ENCODE measurements at places on chromosomes 4 and X.

DNA sequence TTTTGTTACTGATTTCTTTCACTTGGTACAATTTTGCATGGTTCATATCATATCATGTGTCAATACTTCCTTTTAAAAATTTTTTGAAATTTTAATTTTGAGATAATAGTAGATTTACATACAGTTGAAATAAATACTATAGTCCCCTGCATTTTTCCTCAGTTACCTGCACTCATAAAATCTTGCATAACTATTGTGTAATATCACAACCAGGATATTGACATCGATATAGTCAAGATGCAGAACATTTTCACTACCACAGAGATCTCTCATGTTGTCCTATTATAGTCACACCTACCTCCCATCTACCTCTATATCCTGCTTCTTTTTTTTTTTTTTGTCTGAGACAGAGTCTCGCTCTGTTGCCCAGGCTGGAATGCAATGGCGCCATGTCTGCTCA is 36.7 kb upstream of the MSN start:
- H3K36me3 ChIP-seq, result no peaks in the 10 kb centered on the region
- no peak overlapping the region for H3K27ac ChIP-seq
- no peaks in the 10 kb centered on the region for H3K4me1 ChIP-seq
- H3K27me3 ChIP-seq, result no peaks in the 10 kb centered on the region
- DNase-seq, result no peak

GRCh38 chr4:44493924-44494323 is 45.3 kb upstream of the KCTD8 start:
- peak; percentile 20 for DNase-seq
- H3K4me1 ChIP-seq, result no peaks in the 10 kb centered on the region
- H3K4me3 ChIP-seq, result no peak overlapping the region
- no peak overlapping the region for H3K27ac ChIP-seq
- H3K36me3 ChIP-seq, result no peaks in the 10 kb centered on the region

- no peaks in the 10 kb centered on the region for H3K36me3 ChIP-seq
- no peak overlapping the region for H3K27ac ChIP-seq
- peaks cover 8% of the 10 kb centered on the region for H3K4me1 ChIP-seq
- no peak for DNase-seq
These were observed 133.1 kb downstream of the JADE1 start for GRCh38 chr4:128942607-128943006.

DNA sequence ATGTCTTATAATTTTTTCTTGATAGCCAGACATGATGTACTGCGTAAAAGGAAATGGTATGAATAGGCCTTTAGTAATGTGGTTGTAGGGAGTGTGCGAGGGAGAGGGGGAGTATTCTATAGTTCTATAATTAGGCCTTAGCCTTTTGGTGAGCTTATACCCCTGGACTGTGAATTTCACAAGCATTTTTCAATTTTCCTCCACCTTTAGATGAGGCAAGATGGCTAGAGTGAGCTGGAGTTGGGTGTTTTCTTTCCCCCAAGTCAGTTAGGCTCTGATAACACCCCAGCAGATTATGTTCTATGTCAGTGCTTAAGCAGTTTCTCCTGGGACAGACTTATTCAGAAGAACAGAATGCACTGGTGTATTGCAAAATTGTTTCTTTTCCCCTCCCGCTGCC is 210.2 kb upstream of the NPY2R start:
- H3K27me3 ChIP-seq, result no peaks in the 10 kb centered on the region
- H3K36me3 ChIP-seq, result no peaks in the 10 kb centered on the region
- H3K4me1 ChIP-seq, result peaks cover 22% of the 10 kb centered on the region
- no peak overlapping the region for H3K4me3 ChIP-seq
- no peak overlapping the region for H3K27ac ChIP-seq

- H3K27ac ChIP-seq, result no peak overlapping the region
- H3K4me3 ChIP-seq, result no peak overlapping the region
- peak; percentile 5 for DNase-seq
- no peaks in the 10 kb centered on the region for H3K36me3 ChIP-seq
These were observed 109.1 kb upstream of the SLC4A4 start for GRCh38 chr4:71229477-71230270.

DNA sequence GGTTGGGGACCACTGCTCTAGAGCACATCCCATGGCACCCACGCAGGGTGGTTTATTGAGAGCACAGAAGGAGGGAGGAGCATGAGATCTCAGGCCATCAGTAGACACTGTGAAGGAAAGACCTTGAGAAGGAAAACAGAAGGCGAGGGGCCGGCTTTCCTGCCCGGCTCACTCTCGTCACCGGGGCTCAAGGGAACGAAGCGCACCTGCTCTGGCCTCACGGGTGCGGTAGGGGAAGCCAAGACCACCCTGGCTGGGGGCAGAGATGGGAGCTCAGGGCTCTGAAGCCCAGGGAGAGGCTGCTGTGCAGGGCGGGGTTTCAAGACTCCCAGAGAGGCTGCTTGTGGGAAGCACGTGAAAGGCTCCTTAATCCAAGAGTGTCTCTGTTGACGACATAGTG is 105.9 kb downstream of the TNIP2 start:
- H3K27me3 ChIP-seq, result no peaks in the 10 kb centered on the region
- H3K36me3 ChIP-seq, result peaks cover 61% of the 10 kb centered on the region
- no peak for DNase-seq
- no peaks in the 10 kb centered on the region for H3K4me1 ChIP-seq

- no peak overlapping the region for H3K4me3 ChIP-seq
- no peaks in the 10 kb centered on the region for H3K4me1 ChIP-seq
- peak; percentile 10 for DNase-seq
- H3K36me3 ChIP-seq, result no peaks in the 10 kb centered on the region
These were observed 73.3 kb upstream of the HHIP start for GRCh38 chr4:144572660-144573059.

DNA sequence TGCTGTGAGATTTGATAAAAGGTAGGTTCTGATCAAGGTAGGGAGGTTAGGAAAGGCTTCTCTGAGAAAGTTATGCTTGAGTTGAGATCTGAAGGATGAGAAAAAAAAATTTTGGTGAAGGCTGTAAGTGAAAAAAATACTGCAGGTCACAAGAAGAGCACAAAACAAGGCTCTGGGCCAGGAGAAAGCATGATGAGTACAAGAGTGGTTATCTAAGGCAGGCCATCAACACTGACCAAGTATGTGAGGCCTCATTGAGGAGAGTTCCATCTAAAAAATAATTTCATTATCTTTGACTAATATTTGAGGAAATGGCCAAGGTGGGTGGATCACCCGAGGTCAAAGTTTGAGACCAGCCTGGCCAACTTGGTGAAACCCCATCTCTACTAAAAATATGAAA is 71.6 kb upstream of the SLC4A4 start:
- no peak for DNase-seq
- no peaks in the 10 kb centered on the region for H3K36me3 ChIP-seq
- no peaks in the 10 kb centered on the region for H3K4me1 ChIP-seq

DNA sequence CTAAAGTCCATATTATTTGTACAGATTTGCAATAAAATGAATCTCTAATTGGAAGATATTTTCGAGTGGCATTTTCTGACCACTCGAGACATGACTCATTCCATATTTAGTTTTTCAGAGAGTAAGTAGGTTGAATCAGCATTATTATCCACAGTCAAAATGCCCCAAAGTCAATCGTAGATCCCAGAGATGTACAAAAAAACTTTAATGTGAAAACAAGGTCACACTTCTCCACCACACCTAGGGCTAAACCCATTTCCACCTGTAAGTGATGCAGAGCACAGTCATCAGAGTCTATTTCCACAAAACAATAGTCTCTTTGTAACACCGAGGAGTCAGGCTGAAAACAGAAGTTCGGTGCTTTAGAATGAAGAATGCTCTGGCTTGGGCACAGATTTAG is 117.1 kb upstream of the TENM3 start:
- H3K4me3 ChIP-seq, result no peak overlapping the region
- no peaks in the 10 kb centered on the region for H3K27me3 ChIP-seq
- H3K4me1 ChIP-seq, result no peaks in the 10 kb centered on the region
- no peaks in the 10 kb centered on the region for H3K36me3 ChIP-seq
- H3K27ac ChIP-seq, result no peak overlapping the region
- no peak for DNase-seq
